Naive thymus-derived CD8-positive, alpha-beta T cell (primary cell): ENCODE measurements at places on chromosomes 13 and 19.

DNA sequence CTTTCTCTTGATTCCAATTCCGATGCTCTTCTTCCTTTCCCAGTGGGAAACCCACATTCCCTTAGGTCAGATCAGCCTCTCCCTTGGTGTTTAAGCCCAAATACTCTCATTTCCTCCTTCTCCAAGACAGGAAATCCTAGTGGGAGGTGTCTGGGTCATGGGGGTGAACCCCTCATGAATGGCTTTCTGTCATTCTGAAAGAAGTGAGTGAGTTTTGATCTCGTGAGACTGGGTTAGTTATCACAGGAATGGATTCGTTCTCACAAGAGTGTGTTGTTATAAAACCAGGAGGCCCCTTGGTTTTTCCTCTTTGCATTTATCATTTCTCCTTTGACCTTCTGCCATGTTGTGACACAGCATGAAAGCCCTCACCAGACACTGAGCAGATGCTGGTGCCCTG lies 76.2 kb upstream of the MTIF3 start:
- no peak for DNase-seq

DNA sequence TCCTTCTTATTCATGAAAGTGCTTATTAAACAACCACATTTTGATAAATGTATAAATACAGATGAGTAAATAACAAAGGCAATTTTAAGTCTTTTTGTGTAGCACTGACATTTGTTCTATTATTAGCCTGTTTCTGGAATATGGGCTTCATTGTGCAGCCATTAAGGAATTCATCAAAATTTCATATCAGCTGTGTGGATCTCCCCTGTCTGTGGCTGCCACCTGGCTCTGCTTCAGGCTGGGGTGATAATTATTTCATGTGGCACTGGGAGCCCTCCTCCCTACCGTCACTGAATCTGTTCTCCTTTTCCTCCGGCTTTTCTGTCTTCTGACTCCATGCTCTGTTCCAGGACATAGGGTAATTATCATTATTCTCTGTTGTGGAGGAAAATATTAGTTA lies 57.1 kb downstream of the LMO7 start:
- no peak for DNase-seq

GRCh38 chr19:1884291-1884718 lies 991 bp downstream of the ABHD17A start:
- no peak for DNase-seq

- peak; percentile 14 for DNase-seq
Observed at GRCh38 chr19:38513762-38514167, 80.3 kb downstream of the RYR1 start.

GRCh38 chr13:98308086-98308911 lies 131.2 kb upstream of the RNF113B start:
- no peak for DNase-seq

DNA sequence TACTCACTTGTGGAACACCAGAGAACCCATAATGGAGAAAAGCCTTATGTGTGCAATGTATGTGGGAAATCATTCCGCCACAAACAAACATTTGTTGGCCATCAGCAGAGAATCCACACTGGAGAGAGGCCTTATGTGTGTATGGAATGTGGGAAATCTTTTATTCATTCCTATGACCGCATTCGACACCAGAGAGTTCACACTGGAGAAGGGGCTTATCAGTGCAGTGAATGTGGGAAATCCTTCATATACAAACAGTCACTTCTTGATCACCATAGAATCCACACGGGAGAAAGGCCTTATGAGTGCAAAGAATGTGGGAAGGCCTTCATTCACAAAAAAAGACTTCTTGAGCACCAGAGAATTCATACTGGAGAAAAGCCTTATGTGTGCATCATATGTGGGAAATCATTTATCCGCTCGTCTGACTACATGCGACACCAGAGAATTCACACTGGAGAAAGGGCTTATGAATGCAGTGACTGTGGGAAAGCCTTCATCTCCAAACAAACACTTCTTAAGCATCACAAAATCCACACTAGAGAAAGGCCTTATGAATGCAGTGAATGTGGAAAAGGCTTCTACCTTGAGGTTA lies 10.9 kb downstream of the ZNF549 start:
- DNase-seq, result no peak

DNA sequence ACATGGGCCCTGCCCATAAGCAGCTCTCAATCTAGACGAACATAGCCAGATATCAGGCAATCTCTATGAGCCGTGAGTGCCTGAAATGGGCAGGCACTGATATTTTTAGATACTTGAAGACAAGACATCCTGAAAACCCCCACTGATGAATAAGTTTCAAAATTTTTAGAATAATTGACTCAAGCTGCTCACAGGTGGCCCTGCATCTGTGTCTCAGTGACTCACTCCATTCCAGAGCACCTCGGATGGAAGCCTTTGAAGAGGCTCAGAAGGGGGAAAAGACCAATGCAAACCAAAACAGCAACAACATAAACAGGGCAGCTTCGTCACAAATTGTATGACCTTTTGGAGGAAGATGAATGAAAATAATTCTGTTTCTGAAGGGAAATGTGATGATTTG lies 42.8 kb upstream of the SLC46A3 start:
- no peak for DNase-seq

- no peak for DNase-seq
Observed at GRCh38 chr13:26996965-26997752, 174.5 kb downstream of the USP12 start.

- DNase-seq, result no peak
Observed at GRCh38 chr13:82739881-82740280, 1142.4 kb downstream of the SLITRK1 start.

- no peak for DNase-seq
Observed at GRCh38 chr19:30881930-30882329, 467.3 kb downstream of the TSHZ3 start.

DNA sequence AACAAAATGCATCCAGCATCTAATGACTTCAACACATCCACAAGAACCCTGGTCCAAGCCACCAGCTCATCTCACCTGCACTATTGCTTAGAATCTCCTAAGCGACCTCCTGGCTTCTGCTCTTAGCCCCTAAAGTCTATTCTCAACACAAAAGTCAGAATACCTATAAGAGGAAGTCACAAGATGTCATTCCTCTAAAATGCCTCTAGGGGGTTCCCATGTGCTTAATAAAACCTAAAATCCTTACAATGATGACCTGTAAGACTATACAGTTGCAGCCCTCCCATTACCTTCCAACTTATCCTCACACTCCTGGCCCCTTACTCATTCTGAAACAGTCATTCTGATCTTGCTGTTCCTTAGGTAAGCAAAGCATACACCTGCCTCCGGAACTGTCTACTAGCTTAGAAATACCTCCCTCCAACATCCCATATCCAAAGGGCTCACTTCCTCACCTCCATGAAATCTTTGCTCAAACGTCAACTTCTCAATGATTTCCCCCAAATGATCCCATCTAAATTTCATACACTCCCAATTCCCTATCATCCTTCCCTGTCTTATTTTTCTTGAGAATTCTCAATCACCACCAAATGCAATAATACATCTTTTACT lies 10.0 kb downstream of the ATP7B start:
- DNase-seq, result no peak

- no peak for DNase-seq
Observed at GRCh38 chr13:112956571-112957294, 12.3 kb upstream of the MCF2L start.

GRCh38 chr13:43266936-43267615 lies 243.7 kb downstream of the DNAJC15 start:
- no peak for DNase-seq

- no peak for DNase-seq
Observed at GRCh38 chr13:43143591-43143990, 120.2 kb downstream of the DNAJC15 start.

GRCh38 chr19:10762656-10763055 lies 44.8 kb downstream of the DNM2 start:
- DNase-seq, result no peak

DNA sequence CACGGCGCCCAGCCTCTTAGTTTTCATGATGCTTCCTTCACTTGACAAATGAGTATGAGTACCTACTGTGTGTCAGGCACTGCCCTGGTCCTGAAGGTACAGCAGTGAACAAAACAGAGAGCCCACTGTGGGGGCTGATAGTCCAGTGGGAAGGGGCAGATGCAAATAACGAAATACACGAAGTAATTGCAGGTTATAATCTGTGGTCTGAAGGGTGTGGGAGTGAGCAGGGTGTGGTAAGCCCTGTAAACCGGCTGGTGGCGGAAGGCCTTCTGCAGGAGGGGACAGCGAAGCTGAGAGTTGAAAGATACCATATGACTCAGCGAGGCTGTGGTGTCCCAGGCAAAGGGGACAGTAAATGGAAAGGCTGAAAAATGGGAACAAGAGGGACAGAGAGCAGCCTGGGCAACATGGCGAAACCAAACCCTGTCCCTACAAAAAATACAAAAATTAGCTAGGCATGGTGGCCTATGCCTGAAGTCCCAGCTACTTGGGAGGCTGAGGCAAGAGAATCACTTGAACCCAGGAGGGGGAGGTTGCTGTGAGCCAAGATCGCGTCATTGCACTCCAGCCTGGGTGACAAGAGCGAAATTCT lies 60.5 kb downstream of the MAP4K1 start:
- DNase-seq, result no peak

- no peak for DNase-seq
Observed at GRCh38 chr19:4588291-4588761, 28.8 kb upstream of the SEMA6B start.

- no peak for DNase-seq
Observed at GRCh38 chr13:110771194-110771593, 57.7 kb downstream of the ING1 start.

DNA sequence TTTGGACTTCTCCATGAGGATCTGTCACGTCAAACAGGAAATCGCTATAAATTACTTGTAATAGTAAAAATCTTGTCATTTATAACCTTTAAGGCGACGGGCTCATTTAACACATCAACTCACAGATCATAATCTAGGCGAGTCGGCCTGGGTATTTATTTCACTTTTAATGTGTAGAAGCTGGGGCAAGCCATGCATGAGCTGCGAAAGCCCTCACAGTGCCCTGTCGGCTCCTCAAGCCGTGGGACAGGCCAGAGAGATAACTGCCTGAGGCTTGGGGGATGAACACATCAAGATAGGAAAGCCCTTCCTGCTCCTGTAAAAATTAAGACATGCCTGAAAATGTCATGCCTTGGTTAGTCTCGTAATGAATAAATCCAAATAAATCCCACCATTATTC lies 30.8 kb downstream of the SOX1 start:
- no peak for DNase-seq

GRCh38 chr19:6710273-6711077 lies 10.0 kb downstream of the C3 start:
- DNase-seq, result no peak

GRCh38 chr19:49687566-49688316 lies 1.7 kb upstream of the ADM5 start:
- no peak for DNase-seq

DNA sequence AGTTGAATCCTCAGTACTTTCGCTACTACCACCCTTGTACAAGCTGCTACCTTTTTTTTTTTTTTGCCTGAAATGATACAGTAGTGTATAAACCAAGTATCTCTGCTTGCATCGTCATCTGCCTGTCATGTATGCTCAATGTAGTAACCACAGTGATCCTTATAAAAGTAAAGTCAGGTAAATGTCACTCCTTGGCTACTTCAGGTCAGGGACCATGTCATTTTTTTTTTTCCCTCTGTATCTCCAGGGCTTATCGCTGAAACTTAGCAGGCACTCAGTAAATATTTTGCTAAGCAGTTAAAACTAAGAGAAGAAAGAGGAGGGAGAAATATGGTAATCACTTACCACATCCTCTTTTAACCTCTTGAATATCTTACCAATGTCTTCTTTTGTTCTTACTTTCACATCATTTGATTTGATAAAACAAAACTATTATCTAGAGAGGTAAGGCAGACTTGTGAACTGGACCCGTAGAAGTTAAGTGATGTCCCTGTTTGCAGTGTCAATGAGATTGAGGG lies 96.8 kb upstream of the KLF12 start:
- DNase-seq, result peak; percentile 72

GRCh38 chr19:35913589-35913988 lies 5.5 kb upstream of the TYROBP start:
- DNase-seq, result no peak

- DNase-seq, result peak; percentile 95
Observed at GRCh38 chr19:49590071-49590970, 661 bp upstream of the PRR12 start.

DNA sequence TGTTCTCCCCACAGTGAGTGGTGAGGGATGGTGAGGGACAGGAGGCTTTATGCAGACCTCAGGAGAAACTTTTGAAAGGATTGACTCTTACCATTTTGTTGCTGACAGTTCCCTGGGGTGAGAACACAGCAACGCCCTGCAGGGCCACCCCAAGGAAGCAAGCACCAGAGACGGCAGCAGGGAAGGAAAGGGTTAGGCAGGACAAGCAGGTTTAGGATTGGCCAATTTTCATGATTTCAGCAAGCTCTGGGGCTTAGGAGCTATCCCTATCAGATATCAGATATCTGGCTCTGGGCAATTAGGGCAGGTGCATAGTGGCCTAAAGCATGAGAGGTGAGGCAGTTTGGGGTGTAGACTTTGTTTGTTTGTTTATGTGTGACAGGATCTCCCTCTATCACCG lies 87.0 kb upstream of the LSM14A start:
- no peak for DNase-seq

GRCh38 chr13:58343076-58343475 lies 711.5 kb downstream of the PCDH17 start:
- no peak for DNase-seq

DNA sequence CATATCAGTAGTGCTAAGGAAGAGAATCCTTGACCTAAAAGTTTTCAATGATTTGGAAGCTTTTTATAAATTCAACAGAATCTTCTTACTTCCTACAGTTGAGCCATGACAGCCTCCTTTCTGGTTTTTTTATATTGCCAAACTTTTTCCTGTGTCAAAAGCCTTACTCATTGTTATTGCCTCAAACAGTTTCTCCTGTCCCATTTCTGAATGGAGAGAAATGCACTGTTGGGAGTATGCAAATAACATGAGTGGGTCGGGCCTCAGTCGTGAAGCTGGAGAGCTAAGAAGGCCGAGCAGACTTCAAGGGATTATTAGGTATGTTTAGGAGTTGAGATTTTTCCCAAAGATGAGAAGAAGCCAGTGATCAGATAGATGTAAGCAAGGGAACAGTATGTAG lies 766.4 kb upstream of the KLHL1 start:
- no peak for DNase-seq
